ENCODE measurements at places on chromosomes 1 and 21.

DNA sequence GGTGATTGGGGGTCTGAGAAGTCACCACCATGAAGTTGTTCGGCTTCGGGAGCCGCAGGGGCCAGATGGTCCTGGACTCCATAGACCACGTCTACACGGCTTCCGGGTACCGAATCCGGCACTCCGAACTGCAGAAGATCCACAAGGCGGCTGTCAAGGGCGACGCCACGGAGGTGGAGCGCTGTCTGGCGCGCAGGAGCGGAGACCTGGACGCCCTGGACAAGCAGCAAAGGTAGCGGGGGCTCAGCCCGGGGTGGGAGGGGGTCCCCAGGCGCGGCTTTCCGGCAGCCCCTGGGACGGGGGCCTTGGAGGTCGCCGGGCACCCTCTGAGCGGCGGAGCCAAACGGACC lies 146.5 kb downstream of the LIPI start:
- no peak for DNase-seq

DNA sequence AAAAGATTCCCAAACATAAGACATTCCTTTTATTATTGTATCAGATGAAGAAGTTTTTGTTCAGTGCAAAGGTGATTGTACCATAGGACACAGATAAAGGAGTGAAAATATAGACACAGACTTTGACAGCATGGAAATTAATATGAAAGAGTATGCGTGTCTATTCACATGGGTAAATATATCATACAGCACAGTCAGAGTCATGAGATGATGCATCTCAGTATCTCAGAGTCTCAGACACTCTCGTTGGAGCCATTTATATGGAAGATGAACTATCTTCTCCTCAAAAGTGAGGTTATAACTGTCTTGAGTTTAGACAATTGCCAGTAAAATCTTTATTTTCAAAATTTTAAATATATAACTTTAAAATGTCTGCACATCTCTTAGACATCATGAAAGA lies 158.4 kb upstream of the C8B start:
- DNase-seq: no peak

GRCh38 chr1:107867422-107867821 lies 97.6 kb downstream of the VAV3 start:
- no peak for DNase-seq

DNA sequence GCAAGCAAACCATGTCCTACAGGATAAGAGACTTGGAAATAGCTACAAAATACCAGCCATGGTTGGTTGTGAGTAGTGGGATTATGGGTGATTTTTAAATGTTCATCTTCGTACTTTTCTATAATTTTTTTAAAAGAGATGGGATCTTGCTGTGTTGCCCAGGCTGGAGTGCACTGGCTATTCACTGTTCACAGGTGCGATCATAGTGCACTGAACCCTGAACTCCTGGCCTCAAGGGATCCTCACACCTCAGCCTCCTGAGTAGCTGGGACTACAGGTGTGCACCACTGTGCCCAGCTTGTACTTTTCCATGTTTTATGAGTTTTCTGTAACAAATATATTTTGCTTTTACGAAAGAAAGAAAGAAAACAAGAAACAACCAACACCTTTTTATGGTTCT lies 224.2 kb downstream of the FOXD2 start:
- DNase-seq: no peak

DNA sequence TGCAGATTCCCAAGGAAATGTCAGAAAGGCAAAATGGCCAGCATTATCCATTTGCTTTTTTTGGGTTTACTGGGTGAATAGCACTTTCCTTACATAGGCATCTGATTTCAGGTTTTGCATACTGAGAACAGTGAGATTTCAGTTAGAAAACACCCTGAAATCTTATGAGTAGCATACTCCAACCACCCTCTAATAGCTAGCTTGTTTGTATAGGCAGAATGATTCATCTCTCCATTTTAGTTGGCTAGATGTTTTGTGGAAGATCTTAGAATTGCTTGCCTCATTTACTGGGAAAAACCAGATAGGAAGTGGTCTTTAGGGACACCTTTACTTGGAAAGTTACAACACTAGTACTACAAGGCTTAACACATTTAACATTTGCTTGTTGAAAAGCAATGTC lies 10.4 kb downstream of the KYAT3 start:
- DNase-seq: no peak

DNA sequence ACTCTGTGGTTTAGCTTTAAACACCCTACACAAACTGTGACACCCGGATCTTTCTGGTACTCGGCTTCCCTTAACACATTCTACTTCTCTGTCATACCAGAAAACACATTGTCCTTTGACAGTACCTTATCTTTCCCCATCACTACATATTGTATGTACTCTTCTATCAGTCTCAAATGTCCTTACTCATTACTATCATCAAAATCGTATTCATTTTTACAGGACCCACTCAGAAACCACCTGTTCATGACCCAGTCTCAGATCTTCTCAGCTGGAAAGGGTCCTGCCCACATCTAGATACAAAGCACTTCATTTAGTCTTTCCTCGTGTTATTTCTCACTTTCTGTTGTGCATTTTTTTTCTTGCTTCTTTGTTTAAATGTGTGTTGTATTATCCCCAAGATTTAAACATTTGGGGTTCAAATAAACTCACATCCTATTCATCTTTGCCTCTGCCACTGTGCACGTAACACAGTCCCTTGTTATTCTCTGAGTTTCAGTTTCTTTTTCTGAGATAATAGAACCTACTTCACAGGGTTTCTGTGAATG lies 27.7 kb downstream of the CD34 start:
- no peak for DNase-seq

DNA sequence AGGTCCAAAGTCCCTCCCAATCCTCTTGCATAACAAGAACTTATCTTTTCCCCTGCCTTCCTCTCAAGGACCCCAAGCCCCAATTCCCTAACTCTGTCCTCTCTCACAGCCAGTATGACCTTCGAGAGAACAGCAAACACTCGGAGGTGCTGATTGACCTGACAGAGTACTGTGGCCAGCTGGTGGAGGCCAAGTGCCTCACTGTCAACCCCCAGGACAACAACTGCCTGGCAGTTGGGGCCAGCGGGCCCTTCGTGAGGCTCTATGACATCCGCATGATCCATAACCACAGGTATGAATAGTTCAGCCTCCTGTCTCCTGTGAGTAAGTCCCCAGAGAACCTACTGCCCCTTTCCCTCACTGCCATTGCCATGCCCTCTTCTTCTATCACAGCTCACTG lies 29.9 kb upstream of the TMEM222 start:
- no peak for DNase-seq

All from stimulated activated CD8-positive, alpha-beta memory T cell treated with anti-CD3 and anti-CD28 coated beads, Interleukin-2, amount 100 ng/mL, for 1 hour (primary cell).